ENCODE measurements at places on chromosomes 1 and 21.

GRCh38 chr1:14334336-14335176 is 263.9 kb upstream of the KAZN start:
- no peak for DNase-seq

- no peak for DNase-seq
Observed at GRCh38 chr1:101128211-101128727, 102.7 kb upstream of the DPH5 start.

GRCh38 chr1:44029260-44029910 is 1.9 kb downstream of the SLC6A9 start:
- DNase-seq, result no peak

DNA sequence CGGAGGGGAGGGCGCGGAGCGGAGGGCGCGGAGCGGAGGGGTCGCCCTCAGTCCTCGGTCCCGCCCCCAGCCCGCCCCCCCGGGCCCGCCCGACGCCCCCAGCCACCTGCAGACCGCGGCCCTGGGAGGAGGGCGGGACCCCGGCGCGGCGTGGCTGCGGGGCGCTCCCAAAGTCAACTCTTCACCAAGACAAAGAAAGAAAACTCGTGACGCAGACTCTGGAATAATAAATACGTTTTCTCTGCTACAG is 1.2 kb downstream of the HES4 start:
- no peak for DNase-seq

DNA sequence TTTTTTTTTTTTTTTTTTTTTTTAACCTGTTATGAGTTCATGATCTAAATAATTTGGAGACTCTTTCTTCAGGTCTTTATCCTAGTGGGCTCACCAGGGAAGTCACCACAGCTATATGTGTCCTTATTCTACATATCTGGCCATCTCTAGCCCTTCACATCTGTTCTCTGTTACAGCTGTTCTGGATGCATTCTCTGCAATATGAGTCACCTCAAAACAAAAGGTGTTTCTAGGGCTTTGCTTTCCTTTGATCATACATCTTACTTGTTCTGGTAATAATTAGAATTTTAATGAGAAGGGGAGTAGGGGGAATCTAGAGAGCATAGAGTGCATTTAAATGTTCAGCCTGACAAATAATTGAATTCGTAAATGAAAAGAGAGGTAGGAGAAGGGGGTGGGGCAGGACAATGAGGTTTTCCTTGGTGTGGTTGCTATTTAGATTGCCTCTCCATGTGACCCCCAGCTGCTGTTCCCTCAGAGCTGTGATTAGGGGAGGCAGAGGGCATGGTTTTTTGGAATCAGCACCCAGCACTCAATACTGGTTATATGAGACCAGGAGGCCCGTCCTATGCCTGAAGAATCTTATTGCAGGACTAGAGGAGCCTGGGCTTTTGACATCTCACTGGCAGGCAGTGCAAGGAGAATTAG is 8.0 kb downstream of the SYT6 start:
- DNase-seq, result no peak

DNA sequence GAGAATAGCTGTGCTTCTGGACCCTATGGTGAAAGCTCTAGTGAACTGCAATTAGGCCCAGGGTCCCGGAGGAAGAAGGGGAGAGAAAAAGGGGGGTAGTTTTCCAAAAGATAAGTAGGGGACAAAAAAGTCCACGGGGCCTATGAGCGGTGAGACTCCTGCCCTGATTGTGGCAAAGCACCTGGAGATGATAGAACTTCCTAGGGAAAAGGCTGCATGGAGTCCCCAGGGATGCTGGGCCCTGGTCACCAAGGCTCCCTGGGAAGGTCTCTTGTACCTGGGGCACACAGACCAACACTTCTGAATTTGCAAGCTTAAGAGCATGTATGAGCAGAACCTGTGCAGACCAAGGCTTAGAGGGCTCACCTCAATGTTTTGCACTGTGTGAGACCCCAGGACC is 5.4 kb upstream of the SHISA4 start:
- no peak for DNase-seq

DNA sequence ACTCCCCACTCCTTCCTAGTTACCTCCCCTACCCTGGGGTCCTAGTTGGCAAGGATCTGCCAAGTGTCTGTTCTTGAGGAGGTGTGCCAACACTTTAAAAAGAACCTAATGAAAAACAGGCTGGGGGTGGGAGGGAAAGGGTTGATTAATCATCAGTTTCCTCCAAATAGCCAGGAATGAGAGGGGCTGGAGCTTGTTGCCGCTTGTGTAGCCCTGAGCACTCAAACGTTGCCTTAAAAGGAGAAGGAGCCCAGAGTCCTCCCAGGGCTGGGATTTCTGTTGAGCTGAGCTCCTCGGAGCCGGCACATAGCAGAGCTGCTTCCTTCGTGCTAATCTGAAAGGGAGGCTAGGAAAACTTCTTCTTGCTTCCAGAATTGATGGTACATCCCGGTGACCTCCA is 15.9 kb downstream of the SHISA4 start:
- no peak for DNase-seq

GRCh38 chr1:65728504-65728903 is 64.2 kb upstream of the PDE4B start:
- no peak for DNase-seq

All from activated gamma-delta T cell (primary cell).